ENCODE measurements at places on chromosomes 4 and X. TPM values are rescaled to one million over a fixed set of nuclear protein-coding genes. Genes with fewer than 3 reads are reported as not detected.

DNA sequence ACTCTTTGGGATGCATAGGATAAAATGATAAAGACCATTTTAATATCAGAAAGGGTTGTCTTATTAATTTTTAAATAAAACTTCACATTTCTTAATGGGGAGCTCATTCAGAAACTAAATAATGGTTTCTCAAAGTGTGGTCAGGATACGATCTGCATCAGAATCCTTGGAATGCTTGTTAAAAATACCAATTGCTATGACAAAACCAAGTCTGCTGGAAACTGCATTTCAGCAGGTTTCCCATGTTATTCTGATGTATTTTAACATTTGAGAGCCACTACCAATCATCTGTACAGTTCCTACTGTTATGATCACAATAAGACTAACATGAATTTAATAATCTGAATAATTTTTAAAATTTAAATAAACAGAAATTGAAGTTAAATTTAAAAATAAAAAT lies 115.1 kb downstream of the SOWAHB start:
- no peak for DNase-seq

DNA sequence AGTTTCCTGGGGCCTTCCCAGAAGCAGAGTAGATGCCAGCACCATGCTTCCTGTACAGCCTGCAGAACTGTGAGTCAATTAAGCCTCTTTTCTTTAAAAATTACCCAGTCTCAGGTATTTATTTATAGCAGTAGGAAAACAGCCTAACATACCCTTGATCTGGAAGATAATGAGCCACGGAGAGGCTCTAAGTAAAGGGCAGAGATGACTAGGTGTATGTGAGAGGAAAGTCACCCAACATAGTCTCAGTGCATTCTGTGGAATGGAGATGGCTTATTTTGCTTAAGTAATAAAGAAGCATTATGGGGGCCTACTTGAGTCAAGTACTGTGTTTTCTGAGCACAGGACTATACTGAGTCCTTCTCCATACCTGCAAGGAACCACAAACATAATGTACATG lies 199.5 kb downstream of the CPEB2 start:
- DNase-seq, result no peak

Gene PRR32
- total RNA-seq, result not detected

GRCh38 chrX:142251202-142251601 lies 46.1 kb upstream of the MAGEC2 start:
- no peak for DNase-seq

Gene MAGEA12
- total RNA-seq, result not detected

DNA sequence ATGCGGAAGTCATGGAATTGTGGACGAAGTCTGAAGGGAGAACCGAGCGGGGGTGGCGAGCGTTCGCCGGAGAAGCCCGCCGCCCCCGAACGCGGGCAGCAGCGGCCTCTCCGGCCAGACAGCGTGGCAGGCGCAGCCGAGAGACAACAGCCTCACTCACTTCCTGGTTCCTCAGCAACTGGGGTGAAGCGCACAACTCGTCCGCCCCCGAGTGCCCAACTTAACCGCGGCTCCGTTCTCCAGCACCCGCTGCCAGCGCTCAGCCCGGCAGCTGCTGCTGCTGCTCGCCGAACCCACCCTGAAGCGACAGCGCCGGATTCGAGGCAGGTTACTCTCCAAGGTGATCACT lies 68.0 kb downstream of the NOCT start:
- DNase-seq, result peak; percentile 60

- DNase-seq, result no peak
Measured at GRCh38 chr4:174494726-174495125, 27.6 kb downstream of the HPGD start.

- peak; percentile 22 for DNase-seq
Measured at GRCh38 chrX:16215660-16216059, 48.4 kb downstream of the MAGEB17 start.

DNA sequence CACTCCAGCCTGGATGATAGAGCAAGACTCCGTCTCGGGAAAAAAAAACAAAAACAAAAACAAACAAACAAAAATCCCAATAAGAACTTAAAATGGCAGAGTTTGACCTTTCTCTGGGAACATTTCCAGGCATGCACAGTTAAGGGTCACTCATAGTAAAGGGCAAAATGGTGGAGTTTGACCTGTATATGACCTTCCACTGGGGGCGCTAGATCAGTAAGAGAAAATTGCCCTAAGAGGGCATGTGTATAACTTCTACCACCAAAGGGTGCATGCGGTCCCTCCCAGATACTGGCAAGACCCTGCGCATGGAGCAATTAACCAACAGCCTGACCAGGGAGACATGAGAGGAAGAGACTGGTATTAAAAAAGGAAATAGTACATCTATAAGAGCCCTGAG lies 177.2 kb downstream of the MOSPD2 start:
- DNase-seq, result no peak

GRCh38 chr4:9808077-9808476 lies 26.6 kb downstream of the DRD5 start:
- no peak for DNase-seq

Gene SPACA5
- total RNA-seq, result not detected

DNA sequence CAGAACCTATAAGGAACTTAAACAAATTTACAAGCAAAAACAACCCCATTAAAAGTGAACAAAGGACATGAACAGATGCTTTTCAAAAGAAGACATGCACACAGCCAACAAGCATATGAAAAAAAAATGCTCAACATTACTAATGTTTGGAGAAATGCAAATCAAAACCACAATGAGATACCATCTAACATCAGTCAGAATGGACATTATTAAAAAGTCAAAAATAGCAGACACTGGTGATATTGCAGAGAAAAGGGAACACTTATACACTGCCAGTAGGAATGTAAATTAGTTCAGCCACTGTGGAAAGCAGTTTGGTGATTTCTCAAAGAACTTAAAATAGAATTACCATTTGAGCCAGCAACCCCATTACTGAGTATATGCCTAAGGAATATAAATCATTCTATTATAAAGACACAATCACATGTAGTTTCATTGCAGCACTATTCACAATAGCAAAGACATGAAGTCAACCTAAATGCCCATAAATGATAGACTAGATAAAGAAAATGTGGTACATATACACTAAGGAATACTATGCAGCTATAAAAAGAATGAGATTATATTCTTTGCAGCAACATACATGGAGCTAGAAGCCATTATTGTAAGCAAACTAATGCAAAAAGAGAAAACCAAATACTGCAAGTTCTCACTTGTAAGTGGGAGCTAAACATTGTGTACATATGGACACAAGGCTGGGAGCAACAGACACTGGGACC lies 1509.4 kb downstream of the TECRL start:
- no peak for DNase-seq

GRCh38 chr4:45423896-45424295 lies 697.5 kb upstream of the GNPDA2 start:
- DNase-seq, result no peak

Gene SH3D19
- 0.86 TPM for total RNA-seq

Gene USP17L5
- not detected for total RNA-seq

- DNase-seq, result no peak
Measured at GRCh38 chr4:10153161-10153560, 36.6 kb upstream of the WDR1 start.

DNA sequence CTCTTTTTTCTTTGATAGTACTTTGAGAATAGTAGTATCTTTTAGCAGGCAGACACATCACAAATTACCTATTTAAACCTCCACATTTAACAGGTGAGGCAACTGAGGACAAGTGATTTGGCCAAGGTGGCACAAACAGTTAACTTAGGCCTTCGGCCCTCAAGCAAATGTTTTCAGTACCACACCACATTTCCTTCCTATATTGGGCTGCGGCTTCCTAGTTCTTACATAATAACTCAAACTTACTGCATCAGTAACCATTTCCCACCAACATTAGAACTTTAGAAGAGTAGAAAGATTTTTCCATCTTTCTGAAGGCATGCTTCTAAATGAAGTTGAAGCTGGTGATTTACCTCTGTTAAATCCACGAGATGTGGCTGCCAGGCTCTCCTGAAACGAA lies 63.2 kb upstream of the SLC4A4 start:
- DNase-seq, result no peak

Gene MND1
- total RNA-seq, result 46.8 TPM

Gene KLHL4
- 0.34 TPM for total RNA-seq

DNA sequence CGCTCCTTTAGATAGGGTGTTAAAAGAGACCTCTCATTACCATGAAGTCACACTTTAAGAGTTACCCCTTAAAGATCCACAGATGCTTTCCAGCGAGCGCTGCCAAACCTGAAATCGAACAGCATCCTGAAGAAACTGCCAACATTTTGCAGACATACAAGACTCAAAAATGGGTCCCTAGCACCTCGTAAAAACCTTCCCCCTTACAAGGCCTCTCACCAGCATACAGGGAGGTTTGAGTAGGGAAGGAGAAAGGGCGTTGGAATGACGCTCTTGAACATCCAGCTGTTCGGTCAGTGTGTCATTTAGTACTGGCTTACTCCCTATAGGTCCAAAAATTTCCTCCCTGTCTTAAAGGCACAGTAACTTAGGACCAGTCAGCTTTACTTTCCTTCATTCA lies 45.3 kb upstream of the PGRMC1 start:
- DNase-seq, result peak; percentile 2

GRCh38 chrX:149837639-149838038 lies 43.3 kb upstream of the MAGEA8 start:
- no peak for DNase-seq

Gene AFP
- total RNA-seq, result not detected

Gene RFC1
- total RNA-seq, result 76.0 TPM

Gene TCEAL8
- 62.9 TPM for total RNA-seq

GRCh38 chr4:112381996-112382692 lies 85.0 kb downstream of the ALPK1 start:
- no peak for DNase-seq

GRCh38 chr4:78951862-78952472 lies 12.7 kb upstream of the PAQR3 start:
- DNase-seq, result peak; percentile 23

DNA sequence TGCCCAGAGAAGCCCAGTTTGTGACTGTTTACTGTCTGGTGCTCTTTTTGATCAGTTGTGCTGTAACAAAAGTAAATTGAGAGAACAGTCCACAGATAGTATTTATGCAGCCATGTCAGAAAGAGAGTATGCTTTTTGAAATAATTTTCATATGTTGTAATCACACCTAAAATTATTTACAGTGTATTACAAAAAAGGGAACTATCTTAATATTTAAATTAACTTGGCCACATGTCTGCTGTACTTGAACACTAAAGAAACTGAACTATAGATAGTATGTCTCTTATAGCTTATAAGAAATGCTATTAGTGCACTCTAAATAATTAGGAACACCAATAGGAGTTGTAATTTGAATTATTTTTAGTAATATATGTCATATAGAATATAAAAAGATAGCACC lies 30.2 kb downstream of the KIAA0232 start:
- DNase-seq, result no peak

- peak; percentile 10 for DNase-seq
Measured at GRCh38 chrX:38409289-38409688, 56.9 kb downstream of the OTC start.

DNA sequence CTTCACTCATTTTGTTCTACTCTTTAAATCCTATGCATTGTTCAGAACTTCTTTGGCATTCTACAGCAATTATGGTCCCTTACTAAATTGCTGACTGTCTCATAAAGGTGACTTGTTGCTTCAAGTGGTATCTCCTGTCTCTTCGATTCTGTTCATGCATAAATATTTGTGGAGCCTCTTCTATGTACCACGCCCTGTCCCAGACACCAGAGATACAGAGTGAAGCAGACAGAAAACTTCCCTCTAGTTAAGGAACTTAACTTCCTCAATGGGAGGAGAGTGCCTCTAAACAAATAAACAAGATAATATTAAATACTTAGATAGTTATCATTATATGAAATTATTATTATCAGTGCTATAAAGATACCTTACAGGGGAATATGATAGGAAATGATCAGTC lies 235.7 kb downstream of the FRAS1 start:
- no peak for DNase-seq

DNA sequence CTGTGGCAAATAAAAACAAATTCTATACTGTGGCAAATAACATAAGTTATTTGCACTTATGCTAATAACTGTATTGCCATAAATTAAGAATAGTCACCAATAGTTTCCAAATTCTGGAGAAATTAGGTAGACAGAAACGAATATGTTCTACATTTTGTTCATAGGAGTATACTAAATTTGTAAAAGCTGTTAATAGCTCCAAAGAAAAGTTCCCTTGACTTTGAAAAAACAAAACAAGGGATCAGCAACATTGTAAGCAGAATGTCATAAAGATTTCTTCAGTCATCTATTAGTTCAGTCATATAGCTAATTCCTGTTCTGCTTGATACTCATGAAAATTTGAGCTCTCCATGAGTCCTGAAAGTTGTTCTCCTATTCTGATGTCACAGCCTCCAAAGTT lies 1472.8 kb downstream of the C4orf33 start:
- DNase-seq, result no peak

Gene PFKFB1
- total RNA-seq, result not detected

DNA sequence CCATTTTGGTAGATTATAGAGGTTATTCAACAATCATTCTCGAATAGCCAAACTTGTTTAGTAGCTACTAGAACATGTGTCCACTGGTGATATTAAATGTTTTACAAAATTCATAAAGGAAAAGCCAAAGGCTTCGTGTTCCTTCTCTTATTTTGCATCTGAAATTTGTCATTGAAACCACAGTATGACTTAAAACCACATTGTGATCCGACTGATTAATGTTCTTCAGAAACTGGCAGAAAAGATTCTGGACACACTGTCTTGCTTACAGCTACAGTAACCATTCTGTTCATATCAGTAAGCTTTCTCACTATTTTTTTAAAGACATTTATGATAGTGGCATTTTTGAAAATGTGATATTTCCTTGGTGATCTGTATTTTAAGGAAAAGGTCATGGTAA lies 2.6 kb upstream of the SMARCA1 start:
- DNase-seq, result no peak

DNA sequence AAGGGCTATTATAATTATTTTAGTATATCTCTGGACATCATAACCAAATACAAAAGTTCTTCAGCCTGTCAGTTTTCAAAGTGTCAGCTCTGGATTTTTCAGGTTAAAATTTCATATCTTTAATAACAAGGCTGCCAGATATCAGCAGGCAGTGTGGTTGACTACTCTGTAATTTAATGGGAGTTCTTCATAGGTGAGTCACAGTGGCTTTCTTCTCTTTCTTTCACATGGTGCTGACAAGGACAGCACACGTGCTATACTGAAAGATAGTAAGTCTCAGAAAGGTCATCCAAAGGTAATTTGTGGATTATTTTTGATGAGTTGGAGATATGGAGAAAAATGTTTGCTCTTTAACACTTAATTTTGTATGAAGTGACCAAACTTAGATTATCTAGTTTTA lies 43.2 kb downstream of the GALNT7 start:
- peak; percentile 52 for DNase-seq

Gene ADGRG4
- total RNA-seq, result not detected

GRCh38 chr4:164768516-164768915 lies 14.6 kb downstream of the SMIM31 start:
- peak; percentile 60 for DNase-seq

Gene ADAMTS3
- total RNA-seq, result 0.39 TPM

DNA sequence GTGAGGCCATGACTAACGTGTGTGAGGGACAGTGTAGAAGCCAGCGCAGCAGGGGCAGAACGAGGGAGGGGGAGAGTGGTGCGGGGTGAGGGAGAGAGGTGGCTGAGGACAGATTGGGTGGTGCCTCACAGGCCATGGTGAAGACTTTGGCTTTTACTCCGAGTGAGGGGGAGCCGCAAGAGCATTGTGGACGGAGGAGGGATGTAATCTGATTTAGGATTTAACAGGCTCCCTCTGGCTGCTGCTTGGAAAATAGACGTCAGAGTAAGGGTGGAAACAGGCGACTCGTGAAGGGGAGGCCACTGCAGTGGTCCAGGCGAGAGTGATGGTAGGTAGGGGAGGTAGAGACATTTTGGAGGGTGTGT lies 13.0 kb downstream of the PPP1R3F start:
- DNase-seq, result peak; percentile 35
